ENCODE measurements at places on chromosomes 4 and X.

GRCh38 chrX:130184857-130185256 lies 13.1 kb downstream of the RAB33A start:
- no peak for DNase-seq

DNA sequence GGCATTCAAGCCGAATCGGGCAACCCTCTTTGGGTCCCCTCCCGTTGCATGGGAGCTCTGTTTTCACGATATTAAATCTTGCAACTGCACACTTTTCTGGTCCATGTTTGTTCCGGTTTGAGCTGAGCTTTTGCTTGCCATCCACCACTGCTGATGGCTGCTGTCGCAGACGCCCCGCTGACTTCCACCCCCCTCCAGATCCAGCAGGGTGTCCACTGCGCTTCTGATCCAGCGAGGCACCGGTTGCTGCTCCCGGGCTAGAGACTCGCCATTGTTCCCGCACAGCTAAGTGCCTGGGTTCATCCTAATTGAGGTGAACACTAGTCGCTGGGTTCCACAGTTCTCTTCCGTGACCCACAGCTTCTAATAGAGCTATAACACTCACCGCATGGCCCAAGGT lies 13.3 kb downstream of the ACOX3 start:
- no peak for DNase-seq

GRCh38 chr4:152508386-152508785 lies 27.5 kb downstream of the FBXW7 start:
- no peak for DNase-seq

GRCh38 chr4:100421361-100421978 lies 96.4 kb downstream of the EMCN start:
- DNase-seq: no peak

GRCh38 chr4:106034220-106034619 lies 138.9 kb downstream of the NPNT start:
- no peak for DNase-seq

All from stimulated activated CD4-positive, alpha-beta T cell treated with anti-CD3 and anti-CD28 coated beads, TNF-alpha, amount 100 ng/mL, for 1 hour (primary cell).